Left lobe of liver (tissue), 2 donors: ENCODE measurements at places on chromosomes 16 and 17.

- no peak for DNase-seq
Measured at GRCh38 chr16:54407596-54407995, 121.0 kb upstream of the IRX3 start.

GRCh38 chr16:19169082-19169639, 1.1 kb downstream of the SYT17 start:
- no peak for DNase-seq

GRCh38 chr16:769184-769784, 8.8 kb downstream of the MSLN start:
- DNase-seq = no peak

- no peak for DNase-seq
Measured at GRCh38 chr16:89049484-89050118, 44.1 kb upstream of the ACSF3 start.

DNA sequence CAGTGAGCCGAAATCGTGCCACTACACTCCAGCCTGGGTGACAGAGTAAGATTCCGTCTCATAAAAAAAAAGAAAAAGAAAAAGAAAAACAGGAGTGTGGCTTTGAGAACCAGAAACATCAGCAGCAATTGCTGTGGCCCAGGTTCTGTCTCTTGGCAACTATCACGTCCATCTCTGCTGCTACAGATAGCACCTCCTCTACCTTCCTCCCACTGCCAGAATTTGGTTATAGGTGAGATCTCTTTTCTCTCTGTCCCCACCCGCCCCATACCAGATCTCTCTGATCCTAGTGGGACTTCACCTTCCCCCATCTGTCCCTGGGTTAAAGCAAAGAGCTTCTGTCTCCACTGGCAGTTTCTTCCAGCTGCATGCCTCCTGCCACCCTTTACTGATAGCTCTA, 3.1 kb downstream of the TLCD2 start:
- no peak for DNase-seq

DNA sequence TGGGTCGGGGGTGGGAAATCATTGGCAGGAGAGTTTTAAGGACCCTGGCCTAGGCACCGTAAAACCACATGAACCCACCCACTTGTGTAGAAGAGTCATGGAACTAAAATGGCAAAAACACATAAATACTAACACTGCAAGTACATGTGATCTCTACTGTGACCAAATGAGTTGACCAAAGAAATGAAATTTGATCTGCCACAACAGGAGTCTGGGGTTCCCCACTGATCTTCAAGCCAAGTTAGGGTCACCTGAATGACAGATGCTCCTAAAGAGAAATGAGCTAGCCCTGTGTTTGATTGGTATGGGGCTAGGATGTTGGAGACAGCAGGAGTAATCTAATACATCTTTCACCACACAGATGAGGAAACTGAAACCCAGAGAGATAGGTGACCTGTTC, 21.5 kb upstream of the SKAP1 start:
- DNase-seq = no peak

GRCh38 chr16:50309527-50310307, 43.4 kb downstream of the ADCY7 start:
- no peak for DNase-seq

- DNase-seq = no peak
Measured at GRCh38 chr16:27529962-27530361, 19.8 kb downstream of the GTF3C1 start.

DNA sequence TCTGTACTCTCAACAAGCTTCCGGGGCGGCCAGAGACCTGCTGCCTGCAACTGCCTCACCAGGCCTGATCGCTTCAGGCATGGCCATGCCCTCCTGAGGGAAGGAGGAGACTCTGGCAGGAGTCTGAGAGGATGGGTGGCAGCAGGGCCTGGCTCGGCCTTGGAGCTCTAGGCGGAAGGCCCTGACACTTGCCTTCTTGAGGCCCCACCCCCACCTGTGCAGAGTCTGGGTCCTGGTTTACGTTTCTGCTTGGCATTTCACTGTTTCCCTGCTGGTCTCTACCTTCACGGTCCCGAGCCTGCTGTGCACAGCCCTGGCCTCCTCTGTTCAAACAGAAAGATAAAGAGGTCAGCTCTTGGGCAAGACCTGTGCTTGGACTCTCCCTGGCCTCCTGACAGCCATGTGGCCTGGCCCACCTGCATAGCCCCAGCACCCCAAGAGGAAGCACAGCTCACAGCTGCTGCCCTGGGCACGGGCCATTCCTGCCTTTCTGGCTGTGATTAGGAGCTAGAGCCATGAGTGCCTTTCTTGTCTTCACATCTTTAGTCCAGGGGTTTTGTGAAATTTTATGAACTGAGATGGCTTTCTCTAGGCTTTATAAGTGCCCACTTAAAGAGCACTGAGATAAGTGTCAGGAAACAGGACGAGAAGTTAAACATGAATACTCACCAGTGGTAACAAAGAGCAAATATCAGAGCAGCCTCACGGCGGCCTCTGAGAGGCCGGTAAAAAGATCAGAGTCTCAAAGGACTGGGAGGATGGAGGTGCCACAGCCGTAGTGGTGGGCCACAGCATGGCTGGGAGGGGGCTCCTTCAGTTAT, 25.6 kb upstream of the MTSS2 start:
- DNase-seq = peak; percentile 78

DNA sequence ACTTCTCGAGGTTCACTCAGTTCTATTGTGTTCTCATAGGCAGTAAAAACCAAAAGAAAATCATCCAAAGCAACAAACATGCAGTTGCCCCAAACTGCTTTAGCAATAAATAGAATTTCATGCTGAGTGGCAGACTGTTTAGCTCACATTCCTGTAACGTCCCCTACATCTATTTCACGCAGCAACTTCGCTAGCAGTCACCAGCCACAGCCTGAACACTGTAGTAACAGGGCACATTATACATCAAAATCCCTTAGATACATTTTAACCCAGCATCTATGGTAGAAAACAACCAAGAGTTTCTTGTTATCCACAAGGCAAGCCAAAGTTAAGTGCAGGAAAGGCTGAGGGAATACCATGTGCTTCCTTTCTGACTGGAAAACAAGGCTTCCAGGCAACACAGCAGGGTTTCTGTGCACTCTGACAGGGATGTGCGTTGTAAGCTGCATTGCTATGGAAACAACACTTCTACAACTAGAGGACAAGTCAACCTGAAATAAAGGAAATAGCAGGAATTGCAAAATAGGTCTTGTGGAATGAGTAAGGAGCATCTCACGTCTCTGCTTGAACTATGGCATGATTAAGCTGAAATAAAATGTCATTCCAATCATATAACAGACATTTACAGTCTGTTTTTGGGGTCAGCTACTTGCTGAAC, 55.4 kb downstream of the CFDP1 start:
- DNase-seq = no peak

GRCh38 chr16:81513204-81514040, 68.8 kb downstream of the CMIP start:
- DNase-seq = peak; percentile 93

DNA sequence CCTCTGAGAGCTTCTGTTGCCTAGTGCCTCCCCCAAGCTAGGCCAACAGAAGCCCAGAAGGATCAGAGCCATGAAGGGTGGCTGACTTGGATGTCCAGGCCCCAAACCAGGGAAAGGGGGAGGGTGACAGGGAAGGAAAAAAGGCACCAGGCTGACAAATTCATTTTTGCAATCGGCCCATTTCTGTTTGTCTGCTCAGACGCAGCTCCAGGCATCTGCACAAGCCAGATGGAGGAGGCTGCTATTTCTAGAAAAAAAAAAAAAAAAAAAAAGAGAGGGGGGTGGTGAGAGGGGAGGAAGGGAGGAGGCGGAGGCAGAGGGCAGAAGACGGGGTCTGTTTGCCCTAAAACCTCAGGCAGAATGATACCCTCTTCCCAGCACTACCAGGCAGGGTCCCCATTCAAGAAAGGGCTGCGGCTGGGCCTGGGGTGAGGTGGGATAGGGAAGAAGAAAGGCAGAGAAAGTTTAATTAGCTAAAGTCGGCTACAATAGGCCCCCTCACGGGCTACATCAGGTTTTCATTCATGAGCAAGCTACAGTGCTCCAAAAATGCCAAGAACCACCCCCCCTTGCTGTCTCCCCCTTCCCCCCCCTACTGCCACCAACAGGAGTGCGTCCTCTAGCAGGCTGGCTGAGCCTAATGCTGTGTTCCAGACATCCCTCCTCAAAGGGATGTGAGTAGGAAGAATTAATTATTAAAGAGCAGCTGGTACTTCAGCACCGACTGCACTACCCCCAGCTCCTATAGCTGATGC, 2.4 kb downstream of the HDAC5 start:
- no peak for DNase-seq

GRCh38 chr17:5115673-5116651, at the start of gene USP6:
TSS of gene USP6 (plus strand) at chr17:5116032. CDS start at chr17:5130368, 14,336 bp downstream.
- DNase-seq = no peak

DNA sequence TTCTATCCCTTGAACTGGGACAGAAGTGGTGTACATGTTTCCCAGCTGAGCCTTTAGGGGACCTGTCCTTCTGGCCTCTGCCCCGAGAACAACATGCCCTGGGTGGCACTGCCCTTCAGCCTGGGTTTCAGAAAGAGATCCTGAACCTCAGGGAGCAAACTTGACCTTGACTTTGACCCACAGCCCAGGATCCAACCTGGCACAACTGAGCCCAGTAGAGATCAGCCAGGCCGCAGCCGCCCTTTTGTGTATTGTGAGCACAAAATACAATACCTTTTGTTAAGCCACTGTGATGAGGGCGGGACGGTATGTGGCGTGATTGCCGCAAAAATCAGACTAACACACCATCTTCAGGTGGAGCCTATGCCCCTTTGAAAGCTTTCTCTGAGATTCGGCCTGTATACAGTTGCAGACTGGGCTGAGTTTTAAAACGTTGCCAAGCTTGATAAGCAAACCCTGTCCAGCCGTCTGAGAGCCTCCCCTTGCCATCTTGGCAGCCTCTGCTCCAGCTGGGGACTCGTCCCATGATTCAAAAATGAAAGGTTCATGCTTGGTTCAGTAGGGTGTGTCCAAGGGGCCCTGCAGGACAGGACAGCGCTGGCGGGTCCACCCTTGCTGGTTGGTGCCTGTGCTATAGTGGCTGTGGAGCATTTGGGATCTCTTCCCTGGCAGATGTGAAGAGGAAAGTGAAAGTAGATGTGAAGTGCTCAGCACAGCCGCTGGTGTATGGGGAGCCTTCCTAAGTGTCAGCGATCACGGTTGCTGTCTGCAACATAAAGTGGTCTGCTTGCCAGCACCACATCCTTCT, 40.3 kb downstream of the FOXL1 start:
- DNase-seq = no peak

- no peak for DNase-seq
Measured at GRCh38 chr16:53207810-53208752, 153.3 kb downstream of the CHD9 start.

DNA sequence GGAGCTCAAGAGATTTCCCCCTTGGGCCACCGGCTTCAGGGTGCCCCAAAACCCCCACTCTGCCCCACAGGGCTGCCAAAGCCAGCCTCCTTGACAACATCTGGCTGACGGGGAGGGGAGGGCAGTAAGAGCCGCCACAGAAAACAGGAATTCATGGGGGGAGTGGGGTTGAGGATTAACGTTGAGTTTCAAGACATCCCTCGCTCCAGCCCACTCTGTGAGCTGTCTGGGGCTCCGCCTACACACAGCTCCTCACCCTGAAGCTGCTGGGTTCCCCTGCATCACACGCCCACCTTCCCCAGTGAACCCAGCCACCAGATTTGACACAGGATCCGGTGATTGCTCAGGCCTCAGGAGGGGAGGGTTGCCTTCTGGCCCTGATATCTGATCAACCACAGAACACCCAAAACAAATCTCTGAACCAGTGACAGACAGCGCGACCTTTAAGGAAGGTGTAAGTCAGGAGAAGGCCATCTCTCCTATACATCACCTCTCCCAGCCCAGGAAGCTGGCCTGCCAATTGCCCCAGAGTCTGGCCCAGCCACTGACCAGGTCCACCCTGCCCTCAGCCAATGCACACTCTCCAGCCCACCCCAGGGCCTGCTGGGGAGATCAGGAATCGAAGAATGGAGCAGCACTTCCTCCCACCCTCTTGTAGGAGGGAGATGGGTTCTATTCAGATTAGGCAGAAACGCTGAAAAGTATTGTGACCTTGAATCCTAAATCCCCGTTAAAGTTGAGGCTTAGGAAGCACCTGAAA, 132.1 kb downstream of the CLEC16A start:
- no peak for DNase-seq

DNA sequence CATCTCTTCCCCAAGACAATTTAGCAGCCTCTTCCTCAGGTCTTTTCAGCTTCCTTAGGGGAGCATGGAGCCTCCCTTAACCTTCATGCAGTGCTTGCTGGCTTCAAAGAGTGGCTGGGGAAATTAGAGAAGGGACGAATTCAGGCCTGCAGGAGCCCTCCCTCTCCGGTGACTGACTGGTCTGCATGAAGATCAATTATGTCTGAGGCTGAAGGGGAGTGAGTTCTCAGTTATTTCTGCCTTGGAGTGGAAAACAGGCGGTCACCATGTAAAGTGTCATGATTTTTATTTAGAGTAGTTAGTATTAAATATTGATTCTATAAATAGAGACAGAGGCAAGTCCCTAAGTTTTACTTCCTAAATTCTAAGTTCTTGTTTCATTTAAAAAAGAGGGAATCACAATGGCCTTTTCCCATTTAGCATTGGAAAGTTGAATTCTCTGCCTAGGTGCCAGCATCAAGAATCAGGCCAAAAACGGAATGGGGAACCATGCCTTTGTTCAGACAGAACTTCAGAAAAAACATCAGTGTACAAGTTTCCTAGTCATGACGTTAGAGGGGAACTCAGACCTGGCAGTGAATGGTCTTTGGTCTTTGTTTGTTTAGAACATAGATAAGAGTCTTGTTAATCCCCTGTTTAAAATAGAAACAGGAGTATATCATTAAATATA, 4.4 kb downstream of the GABARAPL2 start:
- DNase-seq = no peak

GRCh38 chr16:84999200-84999599, 12.1 kb downstream of the ZDHHC7 start:
- no peak for DNase-seq

- DNase-seq = no peak
Measured at GRCh38 chr17:57914273-57915142, 40.7 kb downstream of the CUEDC1 start.

DNA sequence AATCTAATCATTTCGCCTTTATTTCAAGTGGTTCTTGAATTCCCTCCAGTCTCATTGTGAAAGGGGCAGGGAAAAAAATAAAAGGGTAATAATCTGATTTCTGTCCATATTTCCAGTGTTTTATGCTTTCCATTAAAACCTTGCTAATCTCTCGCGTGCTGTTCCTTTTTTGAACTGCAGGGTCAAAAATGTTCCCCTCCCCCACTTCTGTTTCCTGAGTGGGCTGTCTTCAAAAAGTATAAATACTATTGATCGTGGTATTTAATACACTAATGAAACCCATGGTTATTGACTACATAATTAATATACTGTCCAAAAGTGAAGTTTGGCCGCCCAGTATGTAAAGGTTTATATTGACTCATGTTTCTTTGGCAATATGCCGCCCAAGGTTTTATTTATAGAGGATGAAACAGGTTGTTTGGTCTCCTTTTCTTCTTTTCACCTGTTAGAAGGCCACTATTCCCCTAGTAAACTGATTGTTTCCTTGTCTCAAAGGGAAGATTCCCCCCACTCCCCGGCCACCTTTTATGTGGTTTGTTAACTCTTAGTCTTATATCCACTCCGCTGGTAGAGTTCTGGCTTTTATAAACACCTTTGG, 69.7 kb downstream of the RPA1 start:
- no peak for DNase-seq
